ENCODE measurements at places on chromosomes 13 and 19.

DNA sequence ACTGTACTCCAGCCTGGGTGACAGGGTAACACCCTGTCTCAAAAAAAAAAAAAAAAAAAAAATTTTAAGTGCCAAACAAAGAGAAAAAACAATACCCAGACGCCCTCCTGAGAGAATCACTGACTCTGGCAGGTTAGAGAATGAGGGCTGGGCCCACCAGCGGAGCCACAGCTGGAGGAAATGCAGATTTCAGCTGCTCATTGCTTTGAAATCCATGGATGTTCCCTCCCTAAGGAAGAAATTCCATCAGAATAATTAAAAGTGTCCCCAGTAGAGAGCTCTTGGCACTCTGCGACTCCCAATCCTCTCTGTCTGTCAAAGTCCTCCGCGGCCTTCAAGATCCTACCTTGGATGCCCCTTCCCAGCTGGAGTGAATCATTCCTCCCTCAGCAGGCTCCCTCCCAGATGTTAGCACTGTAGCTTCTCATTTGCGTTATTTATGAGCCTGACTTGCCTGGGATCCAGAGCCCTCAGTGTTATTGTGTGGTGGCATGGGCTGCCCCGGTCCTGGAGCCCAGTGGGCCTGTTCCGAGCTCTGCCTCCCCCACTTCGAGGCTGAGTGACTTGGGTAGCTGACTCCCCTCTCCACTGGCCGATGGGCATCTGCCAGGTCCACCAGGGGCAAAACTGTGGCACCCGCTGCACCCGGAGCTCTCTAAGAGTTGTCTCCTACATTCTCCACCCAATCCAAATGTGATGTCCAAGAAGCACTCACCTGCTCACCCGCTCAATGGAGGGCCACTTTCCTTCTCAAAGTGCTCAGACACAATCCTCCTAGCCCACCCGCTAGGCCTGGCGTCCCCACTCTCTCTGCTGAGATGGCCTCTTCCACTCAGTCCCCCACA lies 47.0 kb downstream of the SERP2 start:
- DNase-seq: no peak

DNA sequence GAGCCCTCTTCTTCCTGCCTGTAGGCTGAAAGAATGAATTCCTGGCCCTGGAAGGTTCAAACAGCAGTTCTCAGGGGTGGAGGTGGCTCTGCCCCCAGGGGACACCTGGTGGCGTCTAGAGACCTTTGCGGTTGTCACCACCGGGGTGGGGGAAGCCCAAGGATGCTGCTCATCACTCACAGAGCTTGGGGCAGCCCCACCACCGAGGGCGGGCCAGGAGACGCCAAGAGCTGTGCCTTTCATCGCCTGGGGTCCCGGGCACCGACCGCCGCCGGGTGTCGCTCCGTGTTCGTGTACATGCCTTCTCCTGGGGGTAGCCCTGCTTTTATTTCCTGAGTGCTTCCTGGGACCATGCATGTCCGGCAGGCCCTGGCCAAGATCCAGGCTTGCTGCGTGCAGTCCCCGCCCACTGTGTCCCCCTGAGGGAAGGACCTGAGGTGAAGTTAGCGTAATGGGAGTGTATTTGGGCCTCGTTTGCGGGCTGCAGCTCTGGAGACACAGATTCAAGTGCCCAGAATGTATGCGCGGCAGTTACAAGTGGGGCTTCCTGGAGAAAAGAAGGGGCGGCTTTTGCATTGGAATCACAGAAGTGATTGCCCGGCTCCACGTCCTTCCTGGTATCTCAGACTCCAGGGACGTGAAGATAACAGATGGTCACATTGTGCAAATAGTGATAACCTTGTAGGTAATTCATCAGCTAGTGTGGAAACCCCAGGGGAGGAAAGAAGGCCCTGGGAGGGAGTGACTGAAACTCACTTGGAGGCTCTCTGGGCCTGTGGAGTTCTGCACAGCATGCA lies 7.8 kb downstream of the DOT1L start:
- DNase-seq: no peak

GRCh38 chr13:83216479-83217245 lies 665.6 kb downstream of the SLITRK1 start:
- no peak for DNase-seq

DNA sequence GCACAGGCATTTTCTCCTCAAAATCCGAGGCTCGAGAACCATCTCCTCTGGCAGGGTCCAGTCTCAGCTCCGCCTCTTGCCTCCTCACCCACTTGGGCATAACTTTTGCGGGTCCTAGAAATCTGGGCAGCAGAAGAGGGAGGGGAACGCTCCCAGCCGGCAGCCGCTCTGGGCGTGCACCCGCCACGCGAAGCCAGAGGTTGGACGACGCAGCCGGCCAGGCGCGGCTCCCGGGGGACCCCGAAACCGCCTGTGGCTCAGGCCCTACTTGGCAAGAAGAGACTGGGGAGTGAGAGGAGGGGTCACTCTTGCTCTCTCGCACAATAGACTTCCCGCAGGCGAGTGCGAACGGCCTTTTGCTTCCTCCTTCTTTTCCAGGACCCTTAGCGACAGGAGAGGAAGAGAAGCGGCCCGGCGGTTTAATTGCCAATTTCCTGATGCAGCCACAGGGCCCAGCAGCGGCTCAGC lies 6.0 kb upstream of the SOX1 start:
- DNase-seq: no peak

GRCh38 chr13:79171141-79172061 lies 234.7 kb downstream of the RBM26 start:
- no peak for DNase-seq
